Epithelial cell of umbilical artery (primary cell): ENCODE measurements at places on chromosomes 5 and 9. TPM values are rescaled to one million over a fixed set of nuclear protein-coding genes. Genes with fewer than 3 reads are reported as not detected.

LCN9 gene
- total RNA-seq, result not detected in 2 replicates

CCNI2 gene
- not detected in 2 replicates for total RNA-seq

HABP4 gene
- total RNA-seq, result 7.1 and 7.8 TPM in 2 replicates

FCN2 gene
- total RNA-seq, result not detected in 2 replicates

NR4A3 gene
- under 0.01 TPM in 2 replicates for total RNA-seq

C9orf50 gene
- not detected in 2 replicates for total RNA-seq
